ENCODE measurements at places on chromosomes 4 and X.

GRCh38 chr4:7241597-7242125 is 49.3 kb downstream of the SORCS2 start:
- no peak for ATAC-seq

DNA sequence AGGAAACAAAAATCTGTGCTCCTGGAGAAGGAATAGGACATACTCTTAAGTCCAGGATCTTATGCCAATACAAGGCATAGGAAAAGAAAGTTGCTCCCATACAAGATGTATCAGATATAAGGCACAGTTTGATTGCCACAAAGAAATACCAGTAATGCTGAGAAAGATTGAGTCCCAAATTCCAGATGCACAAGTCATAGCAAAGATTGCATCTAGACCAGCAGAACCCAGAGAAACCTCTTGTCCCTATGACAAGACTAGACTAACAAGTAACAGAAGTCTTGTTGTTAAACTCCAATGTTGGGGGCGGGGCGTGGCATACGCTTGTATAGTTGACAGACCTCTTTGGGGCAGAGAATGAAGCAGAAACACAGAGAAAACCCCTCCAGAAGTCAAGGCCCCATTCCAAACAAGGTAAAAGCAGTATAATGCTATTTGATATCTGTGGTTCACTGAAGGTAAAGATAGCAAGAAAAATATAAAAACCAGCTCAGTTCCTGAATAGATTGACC is 671.5 kb upstream of the GRIA3 start:
- ATAC-seq = no peak

- no peak for ATAC-seq
Measured at GRCh38 chrX:119181491-119181890, 53.9 kb upstream of the KIAA1210 start.

- ATAC-seq = no peak
Measured at GRCh38 chr4:54296548-54297203, 67.6 kb downstream of the PDGFRA start.

GRCh38 chr4:77045490-77045889 is 30.3 kb downstream of the CCNI start:
- ATAC-seq = no peak

- peak; percentile 41 for ATAC-seq
Measured at GRCh38 chr4:37438564-37439279, 194.2 kb downstream of the NWD2 start.

DNA sequence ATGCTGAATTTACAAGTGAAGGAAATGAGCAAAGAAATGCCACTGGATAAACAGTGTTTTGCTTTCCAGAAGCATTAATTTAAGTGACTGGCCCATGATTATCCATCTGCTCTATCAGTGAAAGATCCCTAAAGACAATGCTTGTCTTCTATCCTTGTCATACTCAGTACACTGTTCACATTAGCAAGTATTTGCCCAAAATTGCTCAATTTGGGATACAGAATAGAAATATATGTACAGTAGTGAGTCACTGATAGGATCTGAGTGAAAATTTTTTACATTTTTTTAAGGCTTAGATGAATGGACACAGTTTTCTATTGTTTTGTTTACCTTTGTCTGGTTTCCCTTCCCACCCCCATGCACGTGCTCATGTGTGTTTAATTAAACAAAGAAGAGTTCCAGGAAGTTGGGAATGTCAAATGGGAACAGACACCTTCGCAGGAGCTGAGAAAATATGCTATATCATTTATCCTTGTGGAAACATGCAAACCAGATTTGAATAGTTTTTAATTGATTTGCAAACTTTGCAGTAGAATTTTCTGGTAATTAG is 656.3 kb downstream of the RPA4 start:
- ATAC-seq = no peak

- no peak for ATAC-seq
Measured at GRCh38 chrX:29466456-29466855, 748.9 kb upstream of the MAGEB2 start.

- ATAC-seq = no peak
Measured at GRCh38 chr4:170229006-170229405, 139.2 kb upstream of the AADAT start.

- no peak for ATAC-seq
Measured at GRCh38 chr4:137389911-137390520, 142.3 kb downstream of the PCDH18 start.

- no peak for ATAC-seq
Measured at GRCh38 chr4:165190591-165191347, 16.6 kb upstream of the KLHL2 start.

DNA sequence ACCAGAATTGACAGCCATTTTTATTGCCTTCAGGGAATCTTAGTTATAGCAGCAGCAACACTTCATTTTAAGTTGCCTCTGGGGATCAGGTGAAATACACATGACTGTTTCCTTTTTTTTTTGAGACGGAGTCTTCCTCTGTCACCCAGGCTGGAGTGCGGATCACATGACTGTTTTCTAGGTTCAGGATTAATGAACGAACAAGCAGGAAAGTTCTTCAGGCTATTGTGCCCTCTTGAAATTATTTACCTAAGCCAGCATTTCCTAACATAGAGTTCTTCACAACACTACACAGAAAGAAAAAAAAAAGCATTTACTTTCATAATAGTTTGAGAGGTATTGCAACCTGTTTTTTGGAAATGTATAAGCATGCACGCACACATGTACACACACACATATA is 2032.8 kb downstream of the PCDH7 start:
- no peak for ATAC-seq

- no peak for ATAC-seq
Measured at GRCh38 chrX:46247456-46247855, 297.8 kb downstream of the ZNF674 start.

DNA sequence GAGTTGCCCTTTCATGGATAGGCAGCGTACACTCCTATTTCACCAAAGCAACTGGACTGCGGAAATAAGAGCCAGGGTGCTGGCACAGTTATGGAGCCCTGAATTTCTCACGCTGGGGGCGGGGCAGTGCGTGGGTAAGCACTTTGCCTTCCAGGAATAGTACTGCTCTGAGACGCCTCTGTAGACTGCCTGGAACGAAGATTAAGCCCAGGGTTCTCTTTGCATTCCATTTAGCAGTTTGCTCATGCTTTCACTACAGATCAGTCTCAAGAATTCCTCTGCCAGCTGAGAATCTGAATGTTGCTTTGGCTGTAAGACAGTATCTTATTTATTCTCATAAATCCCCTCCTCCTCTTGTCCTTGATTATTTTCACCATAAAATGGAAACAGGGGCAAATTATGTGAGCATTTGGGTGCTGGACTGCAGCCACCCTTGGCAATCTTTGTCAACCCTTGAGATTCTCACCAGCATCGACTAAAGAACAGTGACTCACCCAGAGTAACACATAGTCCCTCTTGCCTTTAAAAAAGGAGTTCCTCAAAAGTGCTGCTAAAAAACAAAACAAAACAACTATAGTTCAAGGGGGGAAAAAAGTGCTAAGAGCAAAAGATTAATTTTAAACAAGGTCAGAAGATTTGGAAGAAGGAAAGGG is 88.9 kb upstream of the CITED1 start:
- ATAC-seq = no peak

GRCh38 chrX:126785539-126785938 is 34.0 kb upstream of the PRR32 start:
- no peak for ATAC-seq

DNA sequence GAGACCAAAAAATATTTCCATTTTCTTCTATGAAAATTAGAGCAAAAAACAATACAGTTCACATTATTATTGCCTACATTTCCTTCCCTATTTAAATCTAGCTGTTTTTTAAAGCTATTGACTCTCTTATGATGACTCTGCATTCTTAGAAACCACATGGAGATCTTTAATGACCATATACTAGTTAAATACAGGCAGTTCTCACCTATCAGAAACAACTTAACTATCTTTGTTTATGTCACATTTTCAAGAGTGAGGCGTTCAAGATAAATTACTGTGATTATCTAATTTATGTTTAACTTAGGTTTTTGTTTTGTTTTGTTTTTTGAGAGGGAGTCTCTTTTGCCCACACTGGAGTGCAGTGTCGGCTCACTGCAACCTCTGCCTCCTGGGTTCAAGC is 3.0 kb downstream of the CISD2 start:
- ATAC-seq = no peak

DNA sequence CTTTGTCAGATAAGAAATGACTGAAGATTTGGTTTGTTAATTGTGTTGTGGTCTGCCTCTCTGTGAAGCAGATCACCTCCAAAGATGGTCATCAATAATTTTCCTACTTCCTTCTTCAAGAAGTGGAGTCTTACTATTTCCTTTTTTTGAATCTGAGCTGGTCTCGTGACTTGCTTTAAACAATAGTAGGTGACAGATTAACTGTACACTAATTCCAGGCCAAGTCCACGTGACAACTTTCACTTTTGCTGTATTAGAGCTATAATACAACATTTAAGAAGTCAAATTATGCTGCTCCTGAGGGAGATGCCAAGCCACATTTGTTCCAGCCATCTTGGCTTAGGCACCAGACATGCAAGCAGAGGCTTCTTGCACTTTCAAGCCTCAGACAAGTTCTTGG is 393.8 kb upstream of the GRID2 start:
- no peak for ATAC-seq
